ENCODE measurements at places on chromosomes 7 and 10.

GRCh38 chr7:75977743-75978142 lies 16.7 kb downstream of the TMEM120A start:
- no peak for DNase-seq

- DNase-seq = no peak
Observed at GRCh38 chr10:1316809-1317143, 260.6 kb downstream of the WDR37 start.

GRCh38 chr7:117225536-117225935 lies 97.3 kb downstream of the WNT2 start:
- DNase-seq = no peak

DNA sequence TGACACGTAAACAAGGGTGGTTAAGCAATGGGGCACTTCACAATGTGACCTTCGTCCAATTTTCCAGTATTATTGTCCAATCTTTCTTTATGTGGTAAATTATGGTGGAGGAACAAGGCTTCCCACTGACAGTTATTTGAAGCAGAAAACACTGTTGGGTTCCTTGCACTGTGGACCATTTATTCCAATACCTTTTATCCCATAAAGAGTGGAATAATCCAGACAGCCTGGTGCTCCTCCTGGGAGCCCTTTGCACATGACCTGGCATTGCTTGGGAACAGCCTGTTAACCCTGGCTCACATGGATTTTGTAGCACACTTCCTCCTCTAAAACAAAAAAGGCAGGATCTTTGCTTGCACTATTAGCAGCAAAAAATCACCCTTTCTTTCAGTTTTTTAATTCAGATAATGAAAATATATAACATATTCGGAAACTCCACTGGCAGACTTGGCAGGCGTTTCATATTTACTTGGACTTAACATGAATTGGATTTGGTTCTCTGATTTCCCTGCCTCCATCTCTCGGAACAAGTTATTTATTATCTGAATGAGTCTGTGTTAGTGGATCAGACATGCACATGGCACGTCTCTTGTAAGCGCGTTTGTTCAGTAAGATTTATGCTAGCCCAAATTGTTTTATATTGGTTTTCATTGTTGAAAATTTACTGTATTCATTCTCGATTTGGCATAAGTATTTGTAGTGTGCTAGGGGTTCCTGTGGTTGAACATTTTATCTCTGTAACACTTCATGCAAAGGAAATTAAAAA lies 59.3 kb downstream of the BMPER start:
- DNase-seq = no peak

GRCh38 chr7:151286148-151286547 lies 37.7 kb upstream of the SMARCD3 start:
- no peak for DNase-seq

DNA sequence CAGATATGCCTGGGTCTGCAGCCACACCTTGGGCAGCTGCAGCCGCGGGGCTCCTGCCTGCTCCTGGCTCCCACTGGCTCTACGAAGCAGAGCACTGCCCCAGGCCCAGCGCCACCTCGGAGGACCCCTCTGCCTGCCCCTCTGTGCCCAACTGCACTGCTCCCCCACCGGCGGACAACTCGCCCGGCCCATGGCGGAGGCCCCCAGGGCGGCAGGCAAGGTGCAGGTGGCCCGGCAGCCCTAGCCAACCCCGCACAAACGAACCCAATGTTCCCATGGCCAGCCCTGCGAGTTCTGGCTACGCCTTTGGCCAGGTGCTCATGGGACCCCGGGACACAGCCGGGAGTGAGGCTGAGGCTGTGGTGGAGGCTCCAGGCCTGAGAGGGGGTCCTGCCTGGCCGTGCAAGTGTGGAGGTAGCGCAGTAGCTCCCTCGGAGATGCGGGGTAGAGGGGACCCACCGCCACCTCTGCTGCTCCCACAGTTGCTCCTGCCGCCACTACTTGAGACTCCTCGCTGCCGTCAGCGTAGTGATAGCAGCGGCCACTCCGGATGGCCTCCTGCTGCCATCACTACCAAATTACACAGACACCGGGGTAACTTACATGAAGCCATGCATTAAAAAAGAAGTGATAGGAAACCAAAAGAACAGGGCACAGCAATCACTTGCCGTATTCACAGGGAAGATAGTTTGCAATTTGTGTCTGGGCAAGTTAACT lies 97.3 kb upstream of the SP4 start:
- DNase-seq = no peak

DNA sequence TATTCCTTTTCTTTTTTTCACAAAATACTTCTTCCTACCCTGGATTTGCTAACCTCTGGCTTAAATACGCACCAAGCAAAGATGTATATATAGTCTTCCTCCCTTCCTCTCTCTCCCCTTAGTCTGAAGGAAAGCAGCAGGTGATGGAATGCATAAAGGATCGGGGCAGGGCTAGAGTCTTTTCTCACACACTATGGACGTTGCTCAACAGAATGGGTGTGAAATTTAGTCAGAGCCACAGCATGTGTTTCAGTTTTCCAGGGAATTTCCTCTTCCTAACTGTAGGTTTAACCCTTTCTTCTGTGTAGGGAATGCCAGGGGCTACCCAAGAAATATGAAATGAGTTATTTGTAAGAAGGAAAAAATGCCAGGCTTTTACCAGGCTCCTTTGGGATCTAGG lies 71.4 kb upstream of the NFKB2 start:
- no peak for DNase-seq

- no peak for DNase-seq
Observed at GRCh38 chr10:13272164-13272571, 27.7 kb downstream of the PHYH start.

DNA sequence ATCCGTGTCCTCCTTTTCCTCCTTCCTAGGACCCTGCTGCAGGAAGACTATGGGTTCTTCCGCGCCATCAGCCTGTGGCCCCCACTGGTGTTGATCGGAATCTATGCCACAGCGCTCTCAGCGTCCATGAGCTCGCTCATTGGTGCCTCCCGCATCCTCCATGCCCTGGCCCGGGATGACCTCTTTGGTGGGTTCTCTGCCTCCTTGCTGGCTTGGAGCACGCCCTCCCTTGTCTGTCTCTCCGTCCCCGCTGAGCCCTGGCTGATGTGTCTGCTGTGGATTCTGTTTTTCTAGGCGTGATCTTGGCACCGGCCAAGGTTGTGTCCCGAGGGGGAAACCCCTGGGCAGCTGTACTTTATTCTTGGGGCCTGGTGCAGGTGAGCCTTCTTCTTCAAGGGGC lies 7.3 kb upstream of the TRIP6 start:
- DNase-seq = no peak
